ENCODE measurements at places on chromosomes 5 and 9.

GRCh38 chr9:82679472-82679871, 383.5 kb downstream of the RASEF start:
- DNase-seq: no peak

GRCh38 chr5:78895616-78896015, 89.5 kb downstream of the ARSB start:
- DNase-seq: no peak

- peak; percentile 58 for DNase-seq
Observed at GRCh38 chr9:6414247-6414641, 1.2 kb downstream of the UHRF2 start.

DNA sequence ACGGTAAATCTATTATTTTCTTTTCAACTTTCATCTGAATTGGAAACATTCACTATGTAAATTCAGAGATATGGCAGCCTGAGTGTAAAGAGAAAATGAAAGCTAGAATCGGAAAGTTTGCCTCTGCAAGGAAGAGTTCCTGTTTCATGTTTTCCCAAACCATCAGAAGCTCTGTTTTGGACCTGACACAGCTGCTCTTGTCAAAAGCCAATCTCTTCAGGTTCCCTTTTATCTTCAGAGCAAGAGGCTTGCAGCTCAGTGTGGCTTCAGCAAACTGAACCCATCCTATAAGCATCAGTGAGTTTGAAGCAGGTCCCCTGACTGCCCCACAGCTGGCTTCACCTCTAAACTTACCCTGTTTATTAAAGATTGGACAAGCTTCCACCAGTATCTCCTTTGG, 1099.7 kb downstream of the DTWD2 start:
- DNase-seq: peak; percentile 19

- no peak for DNase-seq
Observed at GRCh38 chr5:165201771-165202518, 1696.5 kb downstream of the MAT2B start.

DNA sequence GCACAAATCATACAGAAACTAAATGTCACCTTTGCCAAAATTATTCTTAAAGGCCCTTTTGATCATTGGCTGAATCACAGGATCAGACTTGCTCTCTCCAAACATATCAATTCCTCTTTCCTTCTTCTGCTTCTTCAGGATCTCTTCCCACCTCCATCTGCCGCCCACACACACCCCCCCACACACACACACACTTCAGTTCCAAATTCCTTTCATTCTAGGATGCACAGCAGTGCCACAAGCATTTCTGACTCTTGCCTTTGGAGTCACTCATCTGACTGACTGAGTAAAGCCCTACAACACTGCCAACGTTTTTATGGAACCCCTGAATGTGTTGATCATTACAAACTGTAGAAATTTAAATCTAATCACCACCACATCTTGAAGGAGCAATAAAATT, 22.9 kb downstream of the DNAH5 start:
- DNase-seq: no peak

GRCh38 chr5:59471463-59471862, 422.1 kb downstream of the PDE4D start:
- DNase-seq: no peak

GRCh38 chr5:134649163-134649835, 714 bp downstream of the SEC24A start:
- peak; percentile 45 for DNase-seq

GRCh38 chr9:36149197-36149596, 12.7 kb downstream of the GLIPR2 start:
- DNase-seq: peak; percentile 62

GRCh38 chr9:16461137-16461840, 409.2 kb downstream of the BNC2 start:
- no peak for DNase-seq

- DNase-seq: peak; percentile 57
Observed at GRCh38 chr5:592158-592557, 20.0 kb upstream of the CEP72 start.

GRCh38 chr5:177611446-177612214, 11.7 kb downstream of the B4GALT7 start:
- no peak for DNase-seq

GRCh38 chr5:77339337-77339890, 128.9 kb downstream of the PDE8B start:
- DNase-seq: no peak

- DNase-seq: no peak
Observed at GRCh38 chr5:133806847-133807246, 161.6 kb downstream of the C5orf15 start.

DNA sequence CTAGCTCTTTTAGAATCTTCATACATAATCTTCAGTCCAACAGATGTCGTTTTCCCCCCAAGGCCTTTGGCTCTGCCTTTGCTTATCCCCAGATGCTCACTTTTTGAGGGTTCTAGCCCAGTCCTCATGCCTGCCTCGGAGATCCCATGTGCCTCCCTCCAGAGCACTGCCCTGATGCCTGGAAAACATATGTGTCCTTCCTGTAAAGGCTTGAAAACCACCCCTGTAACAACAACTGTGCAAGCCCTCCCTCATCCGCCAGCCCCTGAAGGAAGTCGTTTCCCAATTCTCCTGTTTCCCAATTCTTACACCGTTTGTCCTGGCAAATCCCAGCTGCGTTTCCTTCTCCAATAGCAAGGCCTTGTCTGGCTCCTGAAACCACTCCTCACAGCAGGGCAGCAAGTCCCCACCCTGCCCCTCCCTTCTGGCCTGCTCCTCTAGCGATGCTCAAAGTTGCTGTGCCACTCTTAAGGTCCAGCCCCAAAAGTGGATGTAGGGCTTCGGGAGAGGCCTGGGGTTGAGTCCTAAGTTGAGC, 52.2 kb downstream of the SLC36A1 start:
- no peak for DNase-seq

DNA sequence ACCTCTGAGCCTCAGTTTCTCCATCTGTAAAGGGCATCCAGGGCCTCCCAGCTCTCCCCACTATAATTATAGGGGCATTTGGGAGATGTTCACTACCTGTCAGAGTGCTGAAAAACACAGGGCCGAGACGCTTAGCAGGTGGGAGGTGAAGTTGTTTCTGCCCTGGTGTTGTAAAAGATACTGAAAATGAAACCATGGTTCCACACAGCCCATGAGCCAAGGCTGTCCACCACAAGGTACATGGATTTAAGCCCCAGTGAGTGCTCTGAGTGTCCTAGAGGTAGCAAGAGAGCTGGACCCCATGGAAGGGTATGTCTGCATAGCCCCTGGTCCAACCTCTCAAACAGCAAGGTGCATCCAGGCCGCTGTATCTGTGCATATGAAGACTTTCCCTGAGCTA, 137.5 kb downstream of the C5orf15 start:
- no peak for DNase-seq

DNA sequence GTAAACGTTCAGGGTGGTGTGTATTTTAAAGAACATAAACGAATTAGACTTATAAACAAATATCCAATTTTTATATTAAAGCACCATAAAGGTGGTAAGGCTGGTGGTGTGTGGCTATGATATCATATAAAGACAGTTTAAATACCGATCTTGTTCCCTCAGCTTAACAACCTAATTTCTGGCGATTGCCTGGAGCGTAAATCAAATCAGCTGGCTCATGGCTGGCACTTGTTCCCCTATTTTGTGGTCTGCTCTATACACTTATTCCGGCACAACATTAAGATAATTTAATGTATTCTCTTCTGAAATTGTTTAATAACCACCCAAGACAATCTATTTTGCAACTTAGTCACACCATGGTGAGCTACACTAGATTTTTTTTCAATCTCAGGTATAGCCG, 2.4 kb upstream of the HAPLN1 start:
- DNase-seq: no peak

GRCh38 chr5:52738095-52738506, 49.6 kb upstream of the ITGA1 start:
- DNase-seq: no peak

DNA sequence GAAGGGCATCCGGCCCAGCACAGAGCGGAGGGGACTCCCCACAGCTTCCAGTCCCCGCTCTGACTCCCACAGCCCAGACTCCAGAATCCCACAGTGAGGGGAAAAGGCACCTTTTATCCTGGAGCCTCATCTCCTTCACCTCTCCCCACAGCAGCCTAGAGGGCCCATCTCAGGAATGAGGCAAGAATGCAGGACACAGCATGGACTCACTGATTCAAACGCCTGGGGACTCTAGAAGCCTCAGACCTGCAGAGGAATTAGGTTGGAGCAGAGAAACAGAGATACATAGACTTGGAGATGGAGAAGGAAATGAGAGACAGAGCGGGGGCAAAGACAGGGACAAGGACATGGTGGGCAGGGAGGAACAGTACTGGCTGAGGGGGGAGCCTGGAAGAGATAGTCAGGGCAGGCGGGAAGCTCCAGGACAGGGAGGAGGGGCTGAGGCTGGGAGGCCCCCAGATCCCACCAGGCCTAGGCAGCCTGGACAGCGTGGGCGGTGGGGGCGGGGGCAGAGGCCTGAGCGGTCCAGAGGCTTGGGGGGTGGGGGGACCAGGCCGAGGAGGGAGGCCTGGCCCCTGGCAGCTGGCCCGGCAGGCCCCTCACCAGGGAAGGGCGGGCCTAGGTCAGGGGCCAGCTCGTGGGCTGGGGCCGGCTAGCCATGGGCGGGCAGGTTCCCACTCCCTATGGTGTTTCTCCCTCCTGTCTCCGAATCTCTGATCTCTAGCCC, 15.8 kb downstream of the CNTFR start:
- no peak for DNase-seq

DNA sequence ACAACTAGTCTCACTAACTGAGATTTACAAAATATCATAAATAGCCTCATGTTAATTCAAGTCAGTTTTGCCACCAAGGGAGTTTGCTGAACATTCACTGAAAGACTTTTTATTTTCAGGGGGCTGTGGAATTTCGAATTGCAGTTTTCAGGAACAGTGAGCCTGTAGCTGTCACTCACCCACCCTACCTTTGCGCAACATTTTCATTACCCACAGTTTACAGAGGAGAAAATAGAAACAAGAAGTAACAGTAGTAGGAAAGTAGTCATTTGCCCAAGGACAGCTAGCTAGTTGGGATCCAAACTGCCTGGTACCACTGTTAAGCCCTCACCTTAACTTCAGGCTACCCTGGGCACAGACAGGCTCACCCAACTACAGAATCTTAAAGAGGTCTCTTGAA, 154.1 kb downstream of the ADAMTS12 start:
- DNase-seq: no peak

DNA sequence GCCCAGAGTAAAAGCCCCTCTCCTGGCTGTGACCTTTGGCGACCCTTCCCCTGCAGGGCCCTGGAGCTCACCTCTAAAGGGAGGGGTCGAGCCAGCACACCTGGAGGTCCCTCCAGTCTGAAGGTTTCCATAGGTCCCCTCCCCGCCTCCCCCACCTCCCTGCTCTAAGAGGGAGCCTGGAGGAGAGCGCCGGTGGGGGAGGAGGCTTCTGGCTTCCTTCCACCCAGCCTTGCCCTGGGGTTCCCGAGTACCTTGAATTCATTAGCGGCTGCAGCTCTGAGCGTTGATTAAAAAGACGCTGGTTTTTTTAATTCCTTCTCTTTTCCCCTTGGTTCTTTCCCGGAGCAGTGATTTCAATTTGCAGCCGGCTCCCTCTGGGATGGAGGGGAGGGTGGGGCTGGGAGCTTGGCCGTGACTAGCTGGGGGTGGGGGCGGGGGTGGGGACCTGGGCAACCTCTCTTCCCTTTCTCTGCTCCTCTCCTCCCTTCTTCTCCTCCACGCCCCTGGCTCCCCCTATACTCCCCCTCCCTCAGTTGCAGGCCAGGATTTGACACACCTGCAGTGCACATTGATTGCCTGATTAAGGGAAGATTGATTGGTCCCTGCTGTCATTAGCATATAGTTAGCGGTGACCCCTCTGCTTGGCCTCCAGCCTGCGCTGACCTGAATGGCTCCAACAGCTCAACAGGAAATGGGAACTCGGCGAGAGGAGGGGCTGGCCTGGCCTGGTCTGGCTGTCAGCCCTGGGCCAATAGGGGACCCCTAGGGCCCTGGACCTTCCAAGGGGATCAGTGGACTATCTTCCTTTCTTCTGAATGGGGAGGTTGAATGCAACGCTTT, 67.5 kb upstream of the RAPGEF1 start:
- DNase-seq: no peak

GRCh38 chr5:172005708-172006320, 624 bp downstream of the FBXW11 start:
- DNase-seq: peak; percentile 29

GRCh38 chr5:119318256-119318894, 37.4 kb upstream of the TNFAIP8 start:
- DNase-seq: no peak

DNA sequence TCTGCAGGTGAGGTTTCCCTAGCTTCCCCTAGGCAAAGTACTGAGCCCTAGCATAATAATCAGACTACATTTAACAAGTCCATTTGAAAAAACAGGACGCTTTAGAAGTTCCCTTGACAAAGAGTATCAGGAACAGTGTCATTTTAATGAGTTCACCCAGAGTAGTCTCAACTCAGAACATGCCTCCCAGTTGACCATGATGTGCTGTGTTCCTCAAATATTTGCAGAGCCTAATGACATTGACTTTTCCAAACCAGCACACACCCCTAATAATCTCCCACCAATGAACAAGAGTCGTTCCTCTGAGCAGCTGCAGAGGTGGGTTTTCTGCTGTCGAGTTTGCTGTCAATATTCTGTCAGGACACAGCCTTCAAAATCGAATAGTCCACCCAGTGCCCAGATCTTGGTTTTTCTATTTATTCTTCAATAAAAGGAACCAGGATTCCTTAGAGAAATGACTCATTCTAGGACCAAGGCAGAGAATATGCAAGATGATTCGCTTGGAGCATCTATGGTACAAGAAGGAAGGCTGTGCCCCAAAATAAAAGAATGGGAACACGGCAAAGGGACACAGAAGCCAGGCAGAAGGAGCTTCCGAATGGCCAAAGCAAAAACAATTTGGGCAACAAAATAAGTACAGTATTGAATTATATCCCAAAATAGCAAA, 57.6 kb downstream of the OTULIN start:
- DNase-seq: no peak

- DNase-seq: peak; percentile 12
Observed at GRCh38 chr5:169350759-169351240, 49.9 kb upstream of the SLIT3 start.

GRCh38 chr9:136511670-136512592, 29.1 kb upstream of the SEC16A start:
- no peak for DNase-seq

DNA sequence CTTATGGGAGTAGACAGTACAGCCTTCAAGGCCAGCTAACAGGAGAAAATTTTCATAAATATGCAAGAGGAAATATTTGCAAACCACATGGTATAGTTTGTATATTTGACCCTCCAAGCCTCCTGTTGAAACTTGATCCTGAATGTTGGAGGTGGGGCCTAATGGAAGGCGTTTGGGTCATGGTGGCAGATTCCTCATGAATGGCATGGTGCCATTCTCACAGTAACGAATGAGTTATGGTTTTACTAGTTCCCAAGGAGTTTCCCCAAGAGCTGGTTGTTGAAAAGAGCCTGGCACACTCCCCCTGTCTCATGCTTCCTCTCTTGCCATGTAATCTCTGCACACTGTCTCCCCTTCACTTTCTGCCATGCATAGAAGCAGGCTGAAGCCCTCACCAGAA, 3.3 kb upstream of the PAIP1 start:
- peak; percentile 35 for DNase-seq

DNA sequence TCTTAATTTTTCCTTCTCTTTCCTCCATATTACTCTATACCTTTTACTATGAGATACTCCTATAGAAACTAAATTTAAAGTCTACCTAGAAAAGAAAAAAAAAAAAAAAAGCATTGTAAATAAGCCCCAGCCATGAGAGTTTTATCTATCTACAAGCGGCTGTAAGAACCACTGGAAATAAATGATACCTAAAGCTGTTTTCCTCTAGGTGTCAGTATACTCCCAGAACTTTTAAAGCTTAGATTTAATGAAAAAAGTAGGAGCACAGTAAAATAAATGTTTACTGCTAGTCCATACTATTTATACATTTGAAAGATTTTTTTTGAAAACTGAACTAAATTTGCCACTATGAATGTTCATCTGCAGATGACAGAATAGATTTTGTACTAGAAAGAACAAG, 26.2 kb downstream of the TYRP1 start:
- DNase-seq: peak; percentile 50
